Kidney (tissue), 22 donors: ENCODE measurements at places on chromosomes 11 and 22. TPM values are rescaled to one million over a fixed set of nuclear protein-coding genes. Genes with fewer than 3 reads are reported as not detected.

BRSK2 gene
- total RNA-seq: 1.2 TPM

MN1 gene
- 3.2 TPM for total RNA-seq

OR2AT4 gene
- total RNA-seq: not detected

MAPK8IP2 gene
- total RNA-seq: 1.1 TPM

TSGA10IP gene
- not detected for total RNA-seq

PLAAT5 gene
- 0.72 TPM for total RNA-seq

RAPSN gene
- total RNA-seq: 0.41 TPM

KREMEN1 gene
- 16.2 TPM for total RNA-seq

GRCh38 chr22:35662914-35663313 is 14.7 kb downstream of the APOL6 start:
- DNase-seq: peak; percentile 48
- no peak overlapping the region for H3K27ac ChIP-seq
- peaks cover 9% of the 10 kb centered on the region for H3K36me3 ChIP-seq
- H3K27me3 ChIP-seq: no peaks in the 10 kb centered on the region
- H3K4me3 ChIP-seq: no peak overlapping the region

GRCh38 chr22:47738472-47739013 is 976.1 kb downstream of the TBC1D22A start:
- no peak overlapping the region for H3K4me3 ChIP-seq
- no peak overlapping the region for H3K27ac ChIP-seq
- no peaks in the 10 kb centered on the region for H3K4me1 ChIP-seq
- no peak for DNase-seq
- no peaks in the 10 kb centered on the region for H3K36me3 ChIP-seq

DNA sequence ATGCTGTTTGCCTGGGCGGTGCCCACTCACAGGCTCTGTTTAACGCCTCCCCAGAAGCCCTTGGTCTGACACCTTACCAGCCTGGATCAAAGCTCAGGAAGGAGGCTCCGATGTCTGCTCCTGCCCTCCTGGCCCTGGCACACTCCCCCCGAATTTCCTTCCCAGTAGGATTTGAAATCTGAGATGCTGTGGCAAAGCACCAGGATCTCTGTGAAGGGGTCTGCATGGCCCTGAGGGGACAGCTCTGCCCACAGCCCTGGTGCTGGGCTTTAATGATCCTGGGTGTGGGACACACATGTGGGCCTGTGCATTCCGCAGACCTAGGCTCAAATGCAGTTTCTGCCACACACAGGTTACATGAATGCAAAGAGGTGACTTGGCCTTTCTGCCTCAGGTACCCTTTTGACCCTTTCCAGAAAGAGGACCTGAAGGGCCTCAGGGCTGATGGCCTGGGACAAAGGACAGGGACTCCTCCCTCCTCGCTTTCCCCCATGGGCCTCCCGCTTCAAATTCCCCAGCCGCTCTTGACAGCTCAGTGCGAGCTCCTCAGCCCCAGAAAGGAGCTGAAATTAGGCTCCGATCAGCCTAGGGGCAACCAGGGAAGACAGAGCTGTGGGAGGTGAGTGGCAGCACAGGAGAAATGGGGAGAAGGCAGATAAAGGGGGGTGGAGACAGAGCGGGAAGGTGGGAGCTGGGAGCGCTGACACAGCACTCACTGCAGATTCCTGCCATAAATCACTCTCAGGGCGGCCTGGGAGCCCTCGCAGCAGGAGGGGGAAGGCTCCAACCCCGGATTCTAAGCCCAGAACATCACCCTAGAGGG is 41.3 kb downstream of the TRIM29 start:
- no peak overlapping the region for H3K27ac ChIP-seq
- DNase-seq: peak; percentile 81
- no peaks in the 10 kb centered on the region for H3K4me1 ChIP-seq
- H3K4me3 ChIP-seq: no peak overlapping the region
- H3K36me3 ChIP-seq: no peaks in the 10 kb centered on the region

GRCh38 chr11:17414317-17414737 is 25.9 kb upstream of the KCNJ11 start:
- H3K27ac ChIP-seq: no peak overlapping the region
- no peaks in the 10 kb centered on the region for H3K36me3 ChIP-seq
- no peak for DNase-seq
- no peaks in the 10 kb centered on the region for H3K27me3 ChIP-seq
- H3K4me3 ChIP-seq: no peak overlapping the region
- peaks cover 5% of the 10 kb centered on the region for H3K4me1 ChIP-seq

DNA sequence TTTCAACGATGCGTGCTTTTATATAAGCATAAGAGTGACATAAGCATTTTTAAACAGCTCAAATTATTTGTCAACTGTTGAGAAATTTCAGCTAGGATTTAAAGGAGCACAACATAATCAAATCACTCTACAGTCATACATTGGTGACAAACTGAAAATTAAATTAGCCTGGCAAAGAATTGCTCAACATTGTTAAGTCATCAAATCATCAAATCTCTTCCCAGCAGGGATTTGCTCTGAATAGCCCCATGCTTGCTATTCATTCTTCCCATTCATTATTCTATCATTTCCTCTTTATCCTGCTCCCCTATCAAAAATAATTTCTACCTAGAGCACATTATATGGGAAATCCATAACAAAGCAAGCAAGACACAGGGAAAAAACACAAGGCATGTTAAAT is 198.7 kb upstream of the LUZP2 start:
- H3K4me3 ChIP-seq: no peak overlapping the region
- H3K27me3 ChIP-seq: no peaks in the 10 kb centered on the region
- H3K4me1 ChIP-seq: no peaks in the 10 kb centered on the region

- no peak for DNase-seq
- H3K4me3 ChIP-seq: no peak overlapping the region
- peaks cover 9% of the 10 kb centered on the region for H3K4me1 ChIP-seq
- no peaks in the 10 kb centered on the region for H3K27me3 ChIP-seq
Measured at GRCh38 chr11:86486261-86487030, 111.8 kb downstream of the CCDC81 start.

- H3K4me3 ChIP-seq: no peak overlapping the region
- peak; percentile 69 for DNase-seq
- no peaks in the 10 kb centered on the region for H3K36me3 ChIP-seq
- peaks cover 28% of the 10 kb centered on the region for H3K4me1 ChIP-seq
Measured at GRCh38 chr22:39283322-39284141, 35.9 kb downstream of the RPL3 start.

DNA sequence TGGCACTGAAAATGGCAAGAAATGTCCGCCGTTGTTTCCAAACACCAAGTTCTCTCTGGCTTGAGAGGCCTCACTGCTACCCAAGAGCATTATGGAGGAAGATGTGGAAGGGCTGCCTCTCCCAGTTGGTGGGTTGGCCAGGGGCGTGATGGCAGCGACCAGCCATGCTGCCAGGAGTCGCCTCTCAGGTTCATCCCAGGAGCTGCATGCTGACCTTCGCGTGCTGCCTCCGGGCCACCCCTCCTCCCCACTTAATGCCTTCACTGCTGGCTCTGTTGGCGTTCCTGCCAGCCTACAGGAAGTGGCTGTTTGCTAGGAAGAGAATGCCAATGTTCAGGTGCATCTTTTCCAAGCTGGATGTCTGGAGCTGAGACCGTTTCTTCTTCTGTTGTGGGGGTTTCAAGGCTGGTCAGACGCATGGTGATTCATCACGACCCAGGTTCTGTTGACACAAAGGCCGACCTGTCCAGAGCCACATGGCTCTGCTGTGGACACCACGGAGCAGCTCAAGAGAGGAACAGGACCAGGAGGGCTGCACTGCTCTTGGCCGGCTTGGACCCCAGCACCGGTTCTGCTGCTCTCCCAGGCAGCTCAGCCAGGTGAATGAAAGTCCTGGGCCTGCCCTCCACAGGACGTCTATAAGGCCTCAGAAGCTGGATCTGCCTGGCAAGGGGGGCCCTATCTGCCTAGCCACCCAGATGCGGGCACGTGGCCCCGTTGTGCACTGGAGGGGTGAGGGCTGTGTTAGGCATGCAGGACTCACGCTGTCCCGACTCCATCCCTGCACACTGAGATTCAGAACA is 25.1 kb downstream of the TBX1 start:
- H3K27ac ChIP-seq: no peak overlapping the region
- no peak overlapping the region for H3K4me3 ChIP-seq
- H3K4me1 ChIP-seq: no peaks in the 10 kb centered on the region
- H3K27me3 ChIP-seq: no peaks in the 10 kb centered on the region

GRCh38 chr11:64970731-64971151 is 1.2 kb downstream of the MAJIN start:
- H3K4me1 ChIP-seq: peaks cover 4% of the 10 kb centered on the region
- H3K4me3 ChIP-seq: no peak overlapping the region
- H3K36me3 ChIP-seq: no peaks in the 10 kb centered on the region
- H3K27ac ChIP-seq: no peak overlapping the region
- no peaks in the 10 kb centered on the region for H3K27me3 ChIP-seq

DNA sequence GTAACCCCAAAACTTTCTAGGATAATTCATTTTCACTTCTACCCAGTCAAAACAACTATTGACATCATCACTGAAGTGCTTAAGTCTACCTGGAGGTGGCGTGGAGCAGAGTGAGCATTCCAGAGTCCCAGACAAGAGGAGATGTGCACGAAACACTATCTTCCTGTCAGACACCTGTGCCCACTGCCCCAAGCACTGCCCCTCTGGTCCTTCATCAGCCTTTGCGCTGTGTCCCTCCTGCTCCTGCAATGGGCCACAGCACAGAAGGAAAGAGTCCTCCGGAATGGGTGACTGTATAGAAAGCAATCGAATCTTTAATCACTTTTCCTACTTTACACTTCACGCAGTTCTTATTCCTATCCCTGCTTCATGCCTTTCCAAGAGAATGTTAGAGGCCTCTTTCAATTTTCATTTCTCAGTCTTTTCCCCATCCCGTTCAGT is 512 bp upstream of the GRIA4 start:
- peak; percentile 48 for DNase-seq
- H3K36me3 ChIP-seq: no peaks in the 10 kb centered on the region
- H3K4me3 ChIP-seq: peak overlapping the region; percentile 28
- H3K4me1 ChIP-seq: no peaks in the 10 kb centered on the region
- no peak overlapping the region for H3K27ac ChIP-seq

DNA sequence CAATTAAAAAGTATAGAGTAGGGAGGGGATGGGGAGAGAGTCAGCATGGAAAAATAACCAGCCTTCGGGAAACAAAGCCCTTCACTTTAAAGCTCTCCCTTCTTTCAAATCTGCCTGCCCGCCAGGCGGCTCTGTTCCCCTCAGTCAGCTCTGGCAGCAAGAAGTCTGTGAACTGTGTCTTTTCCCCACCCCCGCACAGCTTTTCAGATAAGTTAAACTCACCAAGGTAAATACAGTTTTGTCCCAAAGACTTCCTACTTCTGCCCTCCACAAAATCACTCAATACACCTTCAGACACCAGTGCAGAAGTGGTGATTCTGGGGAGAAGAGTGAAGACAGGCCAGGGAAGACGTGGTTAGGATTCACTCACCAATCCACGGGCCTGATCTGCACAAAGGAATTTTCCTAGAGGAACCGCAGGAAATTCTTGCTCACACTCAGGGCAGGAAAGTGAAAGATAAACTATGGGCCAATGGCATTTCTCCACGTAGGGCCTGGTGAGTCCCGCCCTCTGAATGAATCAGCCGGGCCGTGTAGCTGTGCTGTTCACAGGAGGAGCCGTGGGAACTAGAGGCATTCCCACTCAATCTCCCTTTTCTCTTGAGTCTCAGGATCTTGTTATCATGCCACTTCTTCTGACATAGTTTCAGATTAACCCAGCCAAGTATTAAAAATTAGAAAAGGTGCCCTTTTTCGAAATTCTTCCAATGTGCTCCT is at the start of gene TRIM5:
TSS of gene TRIM5 (minus strand) at position 429 of the 717 bp plus-strand sequence. CDS start 4,897 bp downstream, outside the sequence.
- H3K4me1 ChIP-seq: peaks cover 3% of the 10 kb centered on the region
- peak within 1 kb of the TSS; percentile 96 for H3K4me3 ChIP-seq
- peak within 1 kb of the TSS; percentile 94 for H3K27ac ChIP-seq
- no peaks in the 10 kb centered on the region for H3K27me3 ChIP-seq
- H3K36me3 ChIP-seq: no peaks in the 10 kb centered on the region

GRCh38 chr11:77040401-77040777 is 6.2 kb downstream of the B3GNT6 start:
- no peak for DNase-seq
- no peak overlapping the region for H3K27ac ChIP-seq
- H3K36me3 ChIP-seq: no peaks in the 10 kb centered on the region
- H3K4me1 ChIP-seq: no peaks in the 10 kb centered on the region
- H3K27me3 ChIP-seq: no peaks in the 10 kb centered on the region
- no peak overlapping the region for H3K4me3 ChIP-seq

DNA sequence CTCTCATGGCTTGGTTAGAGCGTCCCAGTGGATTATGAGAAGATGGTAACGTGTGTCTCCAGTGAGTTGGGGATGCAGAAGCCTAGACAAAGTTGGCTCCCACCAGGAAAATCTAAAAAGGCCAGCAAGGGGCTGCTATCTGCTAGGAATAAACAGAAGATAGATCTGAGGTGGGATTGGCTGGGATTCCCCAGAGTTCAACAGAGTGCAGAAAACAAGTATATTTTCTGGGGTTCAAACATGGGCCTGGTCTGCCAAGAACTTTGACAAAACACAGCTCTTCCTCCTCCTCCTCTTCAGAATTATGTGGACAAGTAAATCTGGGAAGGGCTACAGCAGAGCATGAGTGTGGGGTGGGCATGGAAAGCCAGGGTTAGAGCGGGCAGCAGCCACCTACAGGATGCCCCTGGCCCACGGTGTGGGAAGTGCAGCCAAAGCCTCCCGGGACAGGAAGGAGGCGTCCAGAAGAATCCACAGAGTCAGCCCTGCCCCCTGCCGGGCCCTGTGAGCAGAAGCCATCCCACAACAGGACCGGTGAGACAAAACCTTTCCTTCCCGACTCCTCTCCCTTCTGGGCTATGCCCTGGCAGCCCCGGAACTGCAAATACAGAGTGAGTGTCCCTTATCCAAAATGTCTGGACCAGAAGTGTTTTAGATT is 67.1 kb downstream of the CD82 start:
- no peak overlapping the region for H3K27ac ChIP-seq
- H3K36me3 ChIP-seq: no peaks in the 10 kb centered on the region
- H3K4me1 ChIP-seq: no peaks in the 10 kb centered on the region
- DNase-seq: peak; percentile 26
- H3K27me3 ChIP-seq: no peaks in the 10 kb centered on the region

GRCh38 chr22:42180349-42180842 is 49.8 kb upstream of the CYP2D6 start:
- H3K36me3 ChIP-seq: no peaks in the 10 kb centered on the region
- peak; percentile 22 for DNase-seq
- H3K4me1 ChIP-seq: no peaks in the 10 kb centered on the region

DNA sequence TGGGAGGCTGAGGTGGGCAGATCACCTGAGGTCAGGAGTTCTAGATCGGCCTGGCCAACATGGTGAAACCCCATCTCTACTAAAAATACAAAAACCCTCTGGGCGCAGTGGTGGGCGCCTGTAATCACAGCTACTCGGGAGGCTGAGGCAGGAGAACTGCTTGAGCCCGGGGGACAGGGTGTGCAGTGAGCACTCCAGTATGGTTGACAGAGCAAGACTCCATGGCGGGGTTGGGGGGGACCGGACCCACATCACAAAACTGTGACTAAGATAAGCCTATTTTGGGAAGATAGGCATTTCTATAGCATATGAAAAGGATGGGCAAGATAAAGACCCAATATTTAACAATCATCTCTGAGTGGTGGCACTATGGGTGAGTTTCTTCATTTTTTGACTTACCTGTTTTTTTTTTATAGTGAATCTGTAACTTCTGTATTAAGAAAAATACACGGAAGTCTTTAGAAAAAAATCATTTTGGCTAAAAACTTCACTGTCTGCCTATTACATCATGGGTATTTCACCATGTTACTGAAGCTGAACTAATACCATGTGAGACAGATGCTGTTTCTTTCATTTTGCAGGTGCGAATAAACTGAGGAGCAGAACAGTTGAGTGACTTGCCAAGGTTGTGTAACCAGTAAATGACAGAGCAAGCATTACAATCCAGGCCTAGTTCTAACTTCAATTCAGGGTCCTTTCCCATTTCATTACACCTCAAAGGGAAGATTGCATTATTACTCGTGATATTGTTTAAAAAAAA is 2.5 kb downstream of the CELF1 start:
- H3K27me3 ChIP-seq: no peaks in the 10 kb centered on the region
- no peak overlapping the region for H3K27ac ChIP-seq
- H3K4me3 ChIP-seq: no peak overlapping the region
- no peak for DNase-seq
- no peaks in the 10 kb centered on the region for H3K36me3 ChIP-seq
